ENCODE measurements at places on chromosomes 5 and 9.

DNA sequence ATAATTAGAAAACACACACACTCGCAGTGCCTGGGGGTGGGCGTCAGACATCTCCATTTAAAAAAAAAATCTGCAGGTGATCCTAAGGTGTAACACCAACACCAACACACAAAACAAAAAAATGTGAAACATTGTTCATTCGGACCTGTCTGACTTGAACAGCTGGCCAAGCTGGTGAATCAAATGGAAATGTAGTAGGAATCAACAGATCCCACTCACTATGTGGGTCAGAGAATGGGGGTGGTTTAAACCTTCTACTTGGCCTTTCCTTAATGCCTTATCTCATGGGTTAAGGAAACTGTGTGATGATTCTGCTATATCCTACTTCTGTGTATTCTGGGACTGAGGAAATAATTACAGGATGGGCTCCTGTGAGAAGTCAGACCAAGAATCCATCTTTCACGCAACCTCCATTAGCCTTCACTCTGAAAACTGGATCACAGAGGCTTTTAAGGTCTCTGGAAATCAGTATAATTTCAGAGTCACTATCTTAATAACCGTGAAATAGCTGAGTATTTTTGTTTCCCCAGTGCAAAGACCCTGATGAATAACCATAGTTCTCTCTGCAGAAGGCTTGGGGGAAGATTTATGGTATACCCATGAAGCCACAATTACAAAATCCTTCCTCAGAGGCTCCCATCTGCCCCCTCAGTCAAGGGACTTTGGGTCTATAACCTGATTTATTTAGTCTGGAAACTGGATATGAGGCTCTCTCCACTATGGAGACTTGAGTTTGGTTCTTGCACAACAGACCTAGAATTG, 17.2 kb upstream of the MCCC2 start:
- DNase-seq = no peak

DNA sequence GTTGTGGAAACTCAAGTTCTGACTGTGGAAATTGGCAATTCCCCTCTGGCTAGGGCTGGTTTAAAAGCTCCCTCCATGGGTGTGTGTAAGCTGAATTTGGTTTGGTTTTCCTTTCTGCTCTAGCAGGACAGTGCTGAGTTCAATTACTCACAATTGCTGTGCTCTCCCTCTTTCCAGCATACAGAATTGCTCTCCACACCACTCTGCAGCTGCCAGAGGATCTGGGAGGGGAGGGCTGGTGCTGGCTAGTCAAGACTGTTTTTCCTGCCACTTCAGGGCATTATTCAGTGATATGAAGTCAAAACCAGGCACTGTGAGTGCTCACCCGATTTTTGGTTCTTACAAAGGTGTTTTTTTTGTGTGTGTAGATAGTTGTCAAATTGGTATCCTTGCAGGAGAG, 336.9 kb upstream of the SLC24A2 start:
- no peak for DNase-seq

GRCh38 chr5:35218981-35219380, 11.3 kb downstream of the PRLR start:
- DNase-seq = no peak

- DNase-seq = no peak
Measured at GRCh38 chr5:168941901-168942300, 359.0 kb downstream of the SLIT3 start.

GRCh38 chr9:78118742-78119473, 87.3 kb upstream of the GNAQ start:
- DNase-seq = no peak

DNA sequence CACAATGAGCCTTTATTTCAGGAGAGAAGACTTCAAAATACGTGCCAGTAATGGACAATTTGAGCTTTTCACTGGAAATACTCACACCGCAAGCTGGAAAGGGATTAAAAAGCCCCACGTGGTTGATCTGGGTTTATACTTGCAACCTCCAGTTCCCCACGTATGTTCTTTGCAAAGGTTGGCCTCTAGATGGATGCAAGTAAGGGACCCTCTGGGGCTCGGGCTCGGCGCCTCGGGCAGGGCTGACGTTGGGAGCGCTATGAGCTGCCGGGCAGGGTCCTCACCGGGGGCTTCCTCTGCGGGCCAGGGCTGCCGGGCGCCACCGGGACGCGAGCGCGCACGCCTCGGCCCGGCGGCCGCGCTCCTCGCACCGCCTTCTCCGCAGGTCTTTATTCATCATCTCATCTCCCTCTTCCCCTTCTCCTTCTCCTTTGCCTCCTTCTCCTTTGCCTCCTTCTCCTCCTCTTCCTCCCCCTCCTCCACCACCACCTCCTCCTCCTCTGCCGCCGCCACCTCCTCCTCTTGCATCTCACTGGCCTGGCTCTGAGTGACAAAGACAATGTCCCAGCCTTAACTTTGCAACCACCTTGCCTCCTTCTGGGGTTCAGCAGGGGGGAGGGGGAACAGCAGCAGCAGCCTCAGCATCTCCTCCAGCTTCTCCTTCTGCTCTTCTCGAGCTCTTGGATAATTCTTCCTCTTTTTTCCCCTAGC, 701 bp upstream of the ZNF462 start:
- DNase-seq = no peak

DNA sequence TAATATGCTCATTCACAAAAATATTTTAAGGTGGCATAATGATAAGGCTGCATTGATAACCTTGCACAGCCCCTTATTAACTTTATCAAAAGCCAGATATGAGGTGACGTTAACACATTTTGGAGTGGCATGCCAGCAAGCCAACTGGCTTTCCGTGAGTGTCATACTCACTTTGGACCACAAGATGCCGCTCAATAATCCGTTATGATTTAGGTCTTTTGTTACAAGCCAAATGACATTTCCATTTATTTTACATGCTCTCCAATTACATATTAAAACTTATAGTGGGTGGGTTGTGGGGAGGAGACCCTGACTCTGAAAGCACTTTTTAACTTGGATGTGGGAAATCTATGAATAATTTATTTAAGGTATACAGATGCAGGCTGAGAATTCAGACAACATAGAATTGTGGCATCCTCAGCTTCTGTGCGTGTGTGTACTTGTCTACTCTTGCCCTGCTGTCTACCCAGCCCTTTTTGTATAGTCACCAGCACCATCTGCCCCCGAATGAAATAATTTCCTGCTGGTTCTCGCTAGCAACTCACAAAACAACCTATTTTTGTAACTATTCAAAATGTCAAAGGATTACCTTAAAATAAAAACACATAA, 305.1 kb downstream of the PSAT1 start:
- no peak for DNase-seq
